AG04449 (cell line): ENCODE measurements at places on chromosomes 4 and X.

DNA sequence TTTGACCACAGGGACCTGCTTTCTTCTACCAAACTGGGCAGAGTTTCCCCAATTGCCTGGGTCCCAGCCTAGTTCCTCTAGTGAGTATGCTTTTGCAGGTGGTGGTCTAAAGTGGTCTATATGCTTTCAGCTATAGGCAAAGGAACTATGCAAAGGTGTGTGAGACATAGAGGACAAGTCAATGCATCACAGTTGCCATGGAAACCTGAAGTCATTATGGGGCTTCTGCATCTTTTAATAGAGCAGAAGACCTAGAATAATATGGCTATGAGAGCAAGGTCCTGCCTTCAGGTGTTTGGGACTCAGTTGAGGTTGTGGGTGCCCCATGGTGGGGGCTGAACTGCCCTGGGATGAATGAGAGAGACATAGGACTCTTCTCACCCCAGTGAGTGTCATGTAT is 92.1 kb upstream of the RAB40AL start:
- DNase-seq: no peak

- peak; percentile 4 for DNase-seq
Observed at GRCh38 chr4:72701987-72702819, 133.2 kb upstream of the ADAMTS3 start.

DNA sequence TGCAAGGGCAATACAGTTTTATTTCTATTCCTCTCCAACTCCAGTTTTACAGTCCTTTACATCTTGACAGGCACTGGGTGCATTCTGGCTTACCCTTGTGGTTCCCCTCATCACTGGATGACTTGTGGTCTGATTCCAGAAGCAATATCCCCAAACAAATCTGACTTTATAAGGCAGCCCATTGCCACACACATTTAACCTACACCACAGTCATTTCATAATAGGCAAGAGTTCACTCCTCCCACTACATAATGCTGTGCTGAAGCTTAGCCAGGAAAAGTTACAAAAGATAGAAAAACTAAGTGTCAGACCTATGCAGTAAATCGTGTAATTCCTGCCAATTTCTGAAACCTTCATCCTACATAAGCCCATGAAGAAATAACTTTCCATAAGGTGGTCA is 82.9 kb upstream of the MID1IP1 start:
- DNase-seq: no peak

DNA sequence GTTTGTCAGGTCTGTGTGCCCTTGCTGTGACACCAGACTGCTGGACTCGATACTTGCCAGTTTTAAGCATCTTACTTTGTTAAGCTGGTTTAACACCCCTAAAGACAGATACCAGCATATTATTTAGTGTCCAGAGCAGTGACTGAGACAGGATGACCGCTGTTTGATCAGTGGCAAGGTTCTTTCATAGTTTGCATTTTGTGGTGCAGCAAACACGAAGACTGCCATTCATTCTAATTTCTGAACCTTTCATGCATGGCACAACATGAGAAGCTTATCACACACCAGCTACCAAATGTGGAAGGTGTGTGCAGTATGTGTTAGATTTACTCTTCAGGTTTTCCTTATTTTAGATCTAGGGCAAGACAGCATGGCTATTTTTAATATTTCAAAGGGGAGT is 28.2 kb downstream of the JADE1 start:
- DNase-seq: no peak

DNA sequence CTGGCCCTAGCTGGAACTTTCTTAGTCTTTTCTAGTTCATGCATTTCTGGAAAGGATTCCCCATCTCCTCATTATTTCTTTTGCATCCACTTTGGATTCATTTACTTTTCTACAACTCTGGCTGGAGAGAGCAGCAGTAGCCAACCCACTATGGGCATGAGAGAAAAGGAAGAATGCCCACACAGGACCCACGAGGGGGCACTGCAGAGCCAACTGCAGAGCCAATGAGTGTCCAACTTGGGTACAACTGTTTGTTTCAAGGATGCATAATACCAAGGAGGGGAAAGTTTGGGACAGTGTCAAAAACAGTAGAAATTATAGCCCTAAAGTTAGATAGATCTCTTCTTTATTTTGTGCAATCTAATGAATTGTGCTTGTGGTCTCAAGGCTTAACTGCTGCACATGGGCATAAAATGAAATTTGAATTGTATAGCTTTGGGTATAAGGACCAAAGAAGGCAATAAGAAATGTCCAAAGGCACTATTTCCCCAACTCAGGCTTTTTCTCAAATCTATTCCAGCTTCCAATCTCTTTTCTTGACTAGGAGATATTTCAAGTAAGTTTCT is 230.6 kb downstream of the NSUN7 start:
- DNase-seq: no peak

DNA sequence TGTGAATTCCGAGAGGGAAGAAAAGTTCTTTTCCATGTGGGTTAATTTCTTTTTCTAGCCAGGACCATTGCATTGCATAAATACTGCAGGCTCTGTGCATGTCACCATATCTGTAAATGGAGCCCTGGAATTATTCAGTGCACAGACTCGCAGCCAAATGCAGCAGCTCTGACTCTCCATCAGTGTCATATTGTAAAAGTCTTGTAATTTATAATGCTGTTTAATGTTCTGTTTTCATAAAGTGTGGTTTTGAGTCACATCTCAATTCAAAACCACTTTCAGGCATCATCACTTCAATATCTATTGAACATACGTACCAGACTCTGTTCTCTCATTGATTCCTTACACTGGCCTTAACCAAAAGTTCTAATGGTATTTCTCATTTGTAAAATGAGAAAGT is 193.9 kb upstream of the RPL34 start:
- DNase-seq: no peak

GRCh38 chrX:4754878-4755604 is 1041.6 kb upstream of the PRKX start:
- DNase-seq: no peak

- DNase-seq: no peak
Observed at GRCh38 chrX:12378706-12379105, 240.4 kb downstream of the FRMPD4 start.

GRCh38 chr4:15929540-15929939 is 9.0 kb downstream of the FGFBP1 start:
- DNase-seq: no peak

DNA sequence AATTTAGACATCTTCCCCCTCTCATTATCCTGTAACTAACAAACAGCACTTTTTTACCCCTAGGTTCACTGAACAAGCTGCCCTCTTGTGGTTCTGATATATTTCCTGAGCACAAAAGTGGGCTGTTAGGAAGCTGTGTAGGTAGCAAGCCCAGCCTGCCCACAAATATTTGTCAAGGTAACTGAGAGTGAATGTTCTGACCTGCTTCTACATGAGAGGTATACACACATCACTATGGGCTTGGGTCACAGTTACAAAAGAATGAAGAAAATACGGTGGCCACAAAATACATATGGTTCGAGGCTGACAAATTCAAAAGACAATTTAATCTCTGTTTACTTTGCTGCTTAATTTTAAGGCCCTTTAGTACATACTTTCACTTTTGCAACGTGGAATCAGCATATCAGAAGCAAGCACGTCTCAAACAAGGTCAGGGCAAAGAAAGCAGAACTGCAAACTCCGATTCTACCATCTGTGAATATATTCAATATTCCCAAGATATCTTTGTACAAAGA is 78.7 kb downstream of the RBM47 start:
- no peak for DNase-seq

DNA sequence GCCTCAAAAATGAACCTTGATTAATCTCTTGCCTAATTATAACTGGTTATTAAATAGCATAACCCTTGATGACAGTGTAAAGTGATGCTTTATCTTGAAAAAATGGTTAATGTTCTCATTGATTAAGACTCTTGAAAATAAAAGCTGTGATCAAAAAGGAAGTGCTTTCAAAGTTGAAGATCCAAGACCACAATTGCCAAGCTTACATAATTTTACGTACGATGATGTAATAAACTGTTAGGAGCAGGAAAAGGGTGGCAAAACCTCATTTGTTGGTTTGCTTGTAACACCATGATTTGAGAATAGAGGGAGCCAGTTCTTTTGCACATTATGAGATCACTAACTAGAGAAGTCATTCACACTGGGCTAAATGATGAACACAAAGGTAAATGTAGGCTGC is 322.2 kb downstream of the ADGRL3 start:
- no peak for DNase-seq

GRCh38 chr4:6951880-6952381 is 42.3 kb downstream of the TBC1D14 start:
- DNase-seq: no peak

DNA sequence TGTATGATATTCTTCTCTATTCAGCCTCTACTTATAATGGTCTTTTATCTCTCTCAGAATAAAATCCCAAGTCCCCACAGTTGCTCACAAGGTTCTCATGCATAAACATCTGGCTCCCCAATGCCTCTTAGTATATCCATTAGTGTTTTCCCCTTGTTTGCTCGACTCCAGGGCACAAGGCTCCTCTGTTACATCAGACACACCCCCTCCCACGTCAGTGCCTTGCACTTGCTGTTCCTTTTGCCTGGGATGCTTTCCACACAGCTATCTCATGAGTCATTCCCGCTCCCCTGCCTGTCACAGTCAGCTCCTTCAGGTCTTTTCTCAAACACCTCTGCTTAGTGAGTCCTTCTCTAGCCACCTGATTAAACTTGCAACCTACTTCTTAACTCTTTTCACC is 260.2 kb downstream of the IL1RAPL1 start:
- no peak for DNase-seq

- no peak for DNase-seq
Observed at GRCh38 chrX:134764202-134764785, 106.0 kb upstream of the PLAC1 start.

GRCh38 chr4:144709793-144710525 is 64.0 kb downstream of the HHIP start:
- no peak for DNase-seq

- peak; percentile 69 for DNase-seq
Observed at GRCh38 chr4:150581641-150582051, 305 bp upstream of the MAB21L2 start.

GRCh38 chrX:101999644-102000539 is 68.1 kb upstream of the ZMAT1 start:
- DNase-seq: no peak

GRCh38 chrX:110409925-110410324 is 51.3 kb downstream of the RTL9 start:
- DNase-seq: no peak

DNA sequence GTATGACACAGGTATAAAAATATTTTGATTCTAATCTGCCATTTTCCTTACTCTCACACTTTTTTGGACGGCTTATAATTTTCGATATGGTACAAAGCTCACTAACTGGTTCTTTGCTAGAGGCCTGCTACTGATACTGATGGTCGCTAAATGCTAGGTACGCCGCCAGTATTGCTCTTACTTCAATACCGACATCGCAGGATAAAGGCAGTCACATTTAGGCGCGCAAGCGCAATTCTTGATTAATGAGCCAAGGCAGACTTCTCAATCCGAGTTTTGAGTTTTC is 557 bp upstream of the USP38 start:
- DNase-seq: no peak

GRCh38 chr4:146545102-146545501 is 23.4 kb upstream of the SLC10A7 start:
- no peak for DNase-seq

- no peak for DNase-seq
Observed at GRCh38 chrX:135923353-135923752, 29.8 kb downstream of the SAGE1 start.

- no peak for DNase-seq
Observed at GRCh38 chrX:16826207-16826606, 39.9 kb downstream of the TXLNG start.

- DNase-seq: no peak
Observed at GRCh38 chr4:168667376-168667775, 170.5 kb downstream of the PALLD start.

- no peak for DNase-seq
Observed at GRCh38 chrX:37959212-37960021, 46.9 kb upstream of the SYTL5 start.

GRCh38 chrX:134144231-134144630 is 92.8 kb upstream of the CCDC160 start:
- no peak for DNase-seq

DNA sequence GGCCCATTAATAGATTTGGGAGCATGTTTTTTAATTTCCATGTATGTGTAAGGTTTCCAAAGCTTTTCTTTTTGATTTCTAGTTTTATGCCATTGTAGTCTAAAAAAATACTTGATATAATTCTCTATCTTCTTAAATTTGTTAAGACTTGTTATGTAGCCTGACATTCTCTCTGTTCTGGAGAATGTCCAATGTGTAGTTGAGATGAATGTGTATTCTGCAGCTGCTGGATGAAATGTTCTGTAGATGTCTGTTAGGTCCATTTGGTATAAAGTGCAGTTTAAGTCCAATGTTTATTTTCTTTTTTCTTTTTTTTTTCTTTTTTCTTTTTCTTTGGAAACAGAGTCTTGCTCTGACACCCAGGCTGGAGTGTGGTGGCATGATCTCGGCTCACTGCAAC is 378.5 kb upstream of the MAD2L1 start:
- DNase-seq: no peak

DNA sequence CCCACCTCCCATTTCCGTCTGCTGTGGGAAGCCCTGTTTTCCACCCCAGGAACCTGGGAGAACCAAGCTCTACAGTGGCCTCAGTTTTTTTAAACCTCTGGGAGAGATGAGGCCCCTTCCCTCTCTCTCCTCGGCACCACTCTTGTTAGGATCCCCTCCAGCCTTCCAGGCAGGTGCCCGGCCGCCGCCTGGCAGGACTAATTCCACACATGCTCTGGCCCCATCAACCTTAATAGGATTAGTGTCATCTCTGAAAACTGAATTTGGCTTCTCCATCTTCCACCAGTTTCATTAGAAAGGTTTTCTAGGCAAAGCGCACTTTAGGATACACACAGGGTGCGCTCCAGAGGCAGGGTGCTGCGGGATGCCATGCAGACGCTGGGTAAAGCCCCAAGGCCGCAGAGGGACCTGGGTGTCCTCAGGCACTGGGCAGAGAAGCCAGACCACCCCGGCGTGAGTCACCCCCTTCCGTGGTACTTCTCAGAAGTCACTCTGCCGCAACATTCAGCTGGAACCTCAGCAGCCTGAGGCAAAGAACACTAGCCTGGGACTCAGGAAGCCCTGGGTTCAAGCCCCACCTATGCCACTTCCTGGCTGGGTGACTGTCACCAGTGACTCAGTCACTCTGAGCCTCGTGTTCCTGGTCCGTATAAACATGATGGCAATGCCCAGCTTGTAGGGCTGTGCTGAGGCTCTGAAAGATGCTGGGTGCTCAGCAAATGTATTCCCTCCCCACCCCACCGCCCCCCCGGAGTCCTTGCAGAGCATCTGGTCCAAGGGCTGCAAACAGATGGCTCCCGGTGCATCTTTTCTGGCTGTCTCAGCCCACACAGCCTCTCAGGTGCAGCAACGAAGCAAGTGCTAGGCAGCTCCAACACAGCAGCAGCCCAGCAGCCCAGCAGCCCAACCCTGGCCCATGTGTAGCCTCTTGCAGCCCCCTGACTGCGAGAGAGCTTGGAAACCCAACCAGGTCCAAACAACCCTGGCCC is 29.1 kb downstream of the PPP2R2C start:
- no peak for DNase-seq

- no peak for DNase-seq
Observed at GRCh38 chr4:184983672-184984356, 34.5 kb upstream of the HELT start.
